ENCODE measurements at places on chromosomes 11 and 22.

- no peak for DNase-seq
Observed at GRCh38 chr11:116963813-116964212, 126.4 kb upstream of the APOA1 start.

- no peak for DNase-seq
Observed at GRCh38 chr22:42270176-42270509, 310 bp downstream of the TCF20 start.

DNA sequence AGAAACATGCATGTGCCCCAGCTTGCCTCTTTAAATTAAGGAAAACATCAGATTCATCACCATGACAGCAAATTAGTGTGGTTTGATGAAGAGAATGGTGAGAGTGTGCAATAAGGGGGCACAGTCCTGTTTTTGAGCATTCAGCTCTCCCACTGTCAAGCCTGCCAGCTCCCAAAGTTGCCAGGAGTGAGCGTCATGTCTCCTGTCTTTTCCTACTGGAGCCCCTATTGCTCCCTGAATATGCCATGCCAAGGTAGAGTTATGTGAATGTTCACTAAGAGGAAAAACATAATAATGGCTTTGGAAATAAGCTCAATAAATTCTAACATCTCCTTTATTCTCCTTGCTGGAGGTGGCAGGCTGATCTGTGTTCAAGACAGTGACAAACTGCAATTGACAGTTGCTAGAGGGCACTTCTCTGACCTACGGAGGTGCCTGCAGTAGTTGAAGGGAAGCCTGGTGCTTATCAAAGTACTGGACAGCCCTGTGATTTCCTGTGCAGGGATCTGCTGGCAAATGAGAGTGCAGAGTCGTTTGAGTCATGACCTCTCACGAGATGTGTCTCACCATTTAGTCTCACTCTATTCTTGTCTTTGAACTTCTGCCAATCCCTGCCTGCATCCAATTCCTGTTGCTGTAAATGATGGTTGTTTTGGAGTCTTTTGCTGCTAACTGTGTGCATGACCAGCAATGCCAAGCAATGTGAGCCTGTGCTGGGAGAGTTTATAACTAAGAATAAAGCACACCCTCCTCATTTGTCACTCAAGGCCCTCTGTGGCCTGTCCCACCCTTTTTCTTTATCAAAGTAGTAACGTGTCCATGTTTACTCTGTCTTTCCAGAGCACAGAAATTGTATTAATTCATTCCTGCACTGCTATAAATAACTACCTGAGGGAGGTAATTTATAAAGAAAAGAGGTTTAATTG is 34.8 kb downstream of the MRGPRX2 start:
- no peak for DNase-seq

DNA sequence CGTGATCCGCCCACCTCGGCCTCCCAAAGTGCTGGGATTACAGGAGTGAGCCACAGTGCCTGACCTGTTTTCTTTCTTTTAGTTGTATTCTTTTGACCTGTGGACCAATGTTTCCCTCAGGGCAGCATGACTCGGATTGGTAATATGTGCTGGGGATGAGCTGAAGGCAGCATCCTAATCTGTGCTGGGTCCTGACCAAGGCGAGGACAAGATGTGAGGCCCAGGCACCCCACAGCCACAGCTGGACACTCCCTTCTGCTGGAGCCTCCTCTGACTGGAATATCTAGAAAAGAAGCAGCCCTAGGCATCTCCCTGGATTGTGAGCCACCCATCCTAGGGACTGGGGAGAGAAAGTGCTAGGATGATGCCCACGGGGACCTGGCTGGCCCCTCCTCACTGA is 105.4 kb downstream of the PDE2A start:
- no peak for DNase-seq

GRCh38 chr11:129239207-129239606 is 47.1 kb upstream of the ARHGAP32 start:
- no peak for DNase-seq

DNA sequence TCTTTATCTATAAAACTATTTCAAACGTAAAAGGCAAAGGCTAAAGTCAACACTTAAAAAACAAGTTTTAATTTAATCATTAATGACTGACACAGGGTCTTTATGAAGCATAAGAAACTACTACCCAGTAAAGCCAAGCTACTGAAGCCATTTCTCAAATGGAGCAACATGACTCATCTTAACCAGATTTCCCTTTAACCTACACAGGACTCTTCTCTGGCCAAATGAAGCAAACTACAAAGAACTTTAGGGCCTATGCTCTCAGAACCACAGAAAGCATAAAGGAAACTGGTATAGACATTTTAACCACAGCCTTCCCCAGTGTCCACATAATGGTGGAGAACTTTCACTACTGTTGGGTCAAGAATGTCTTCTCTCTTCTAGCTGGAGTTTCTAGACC is 34.7 kb downstream of the ALG9 start:
- no peak for DNase-seq

GRCh38 chr11:122202161-122202950 is 86.3 kb upstream of the BLID start:
- DNase-seq: no peak

- no peak for DNase-seq
Observed at GRCh38 chr11:23236826-23237555, 376.7 kb upstream of the CCDC179 start.

DNA sequence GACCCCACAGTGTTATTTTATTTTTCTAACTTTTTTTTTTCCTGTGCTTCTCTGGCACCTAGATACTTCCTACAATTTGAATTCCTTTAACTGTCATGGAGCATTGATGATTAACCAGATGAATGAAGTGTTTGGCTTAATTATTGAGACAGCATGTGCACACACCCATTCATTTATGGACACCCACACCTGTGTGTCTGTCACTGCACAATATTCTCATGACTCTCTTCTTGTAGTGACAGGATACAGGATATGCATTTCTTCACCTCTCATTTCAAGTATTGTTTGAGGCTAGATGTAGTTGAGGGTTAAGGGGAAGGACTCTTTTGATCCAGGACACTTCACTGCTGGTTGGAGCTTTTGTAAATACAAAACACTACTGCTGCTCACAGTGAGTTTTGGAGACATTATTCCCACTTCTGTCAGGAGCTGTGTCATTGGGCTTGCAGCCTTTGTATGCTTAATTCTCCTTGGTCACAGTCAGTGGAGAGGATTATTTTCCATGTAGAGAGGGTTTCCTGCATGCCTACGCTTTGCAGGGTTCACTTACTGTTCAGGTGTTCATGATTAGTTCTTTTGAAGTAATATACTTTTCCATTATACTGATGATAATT is 33.5 kb downstream of the SPECC1L start:
- no peak for DNase-seq

GRCh38 chr11:14451825-14452224 is 47.8 kb downstream of the COPB1 start:
- no peak for DNase-seq

DNA sequence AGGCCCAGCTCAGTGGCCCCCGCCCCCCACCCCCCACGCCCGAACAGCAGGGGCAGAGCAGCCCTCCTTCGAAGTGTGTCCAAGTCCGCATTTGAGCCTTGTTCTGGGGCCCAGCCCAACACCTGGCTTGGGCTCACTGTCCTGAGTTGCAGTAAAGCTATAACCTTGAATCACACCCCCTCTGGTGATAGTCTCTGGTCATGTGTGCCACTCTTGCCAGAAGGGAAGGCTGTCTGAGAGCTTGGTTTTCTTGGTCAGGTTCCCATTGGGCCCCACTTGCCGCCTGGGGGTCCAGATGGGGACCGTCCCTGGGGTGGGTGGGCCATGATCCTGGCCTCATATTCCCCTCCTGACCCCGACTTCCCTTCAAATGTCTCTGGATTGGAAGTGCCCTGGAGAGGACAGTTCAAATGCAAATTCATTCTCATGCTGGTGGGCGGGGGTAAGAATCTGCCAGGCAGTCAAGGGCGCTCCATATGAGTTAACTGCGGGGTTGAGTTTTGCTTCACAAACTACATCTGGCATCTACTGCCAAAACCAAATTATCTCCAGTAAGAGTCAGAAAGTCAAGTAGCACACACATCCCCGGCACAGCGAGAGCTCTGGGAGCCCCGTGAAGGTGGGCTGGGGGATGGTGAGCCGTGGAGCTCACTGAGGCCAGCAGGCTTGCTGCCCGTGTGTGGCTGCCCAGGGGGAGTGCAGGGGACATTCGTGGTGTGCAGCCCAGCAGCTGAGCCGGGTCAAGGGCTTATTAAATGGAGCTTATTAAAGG is 35.7 kb downstream of the B3GAT1 start:
- DNase-seq: no peak

- DNase-seq: no peak
Observed at GRCh38 chr22:20112623-20113511, 3.0 kb upstream of the RANBP1 start.

DNA sequence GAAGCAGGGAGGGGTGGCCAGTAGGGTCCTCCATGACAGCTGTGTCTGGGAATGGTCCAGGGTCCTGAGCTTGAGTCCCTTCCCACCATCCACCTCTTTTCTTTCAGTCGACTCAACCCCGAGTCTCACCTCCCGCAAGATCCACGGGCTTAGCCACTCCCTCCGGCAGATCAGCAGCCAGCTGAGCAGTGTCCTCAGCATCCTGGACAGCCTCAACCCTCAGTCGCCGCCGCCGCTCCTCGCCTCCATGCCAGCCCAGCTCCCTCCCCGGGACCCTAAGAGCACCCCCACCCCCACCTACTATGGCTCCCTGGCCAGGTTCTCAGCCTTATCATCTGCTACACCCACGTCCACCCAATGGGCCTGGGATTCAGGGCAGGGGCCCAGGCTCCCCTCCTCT is 81.9 kb downstream of the CEP164 start:
- DNase-seq: no peak

GRCh38 chr22:40487663-40488249 is 117.4 kb downstream of the SGSM3 start:
- DNase-seq: no peak

GRCh38 chr11:81303038-81303664 is 1430.5 kb downstream of the FAM181B start:
- DNase-seq: no peak

DNA sequence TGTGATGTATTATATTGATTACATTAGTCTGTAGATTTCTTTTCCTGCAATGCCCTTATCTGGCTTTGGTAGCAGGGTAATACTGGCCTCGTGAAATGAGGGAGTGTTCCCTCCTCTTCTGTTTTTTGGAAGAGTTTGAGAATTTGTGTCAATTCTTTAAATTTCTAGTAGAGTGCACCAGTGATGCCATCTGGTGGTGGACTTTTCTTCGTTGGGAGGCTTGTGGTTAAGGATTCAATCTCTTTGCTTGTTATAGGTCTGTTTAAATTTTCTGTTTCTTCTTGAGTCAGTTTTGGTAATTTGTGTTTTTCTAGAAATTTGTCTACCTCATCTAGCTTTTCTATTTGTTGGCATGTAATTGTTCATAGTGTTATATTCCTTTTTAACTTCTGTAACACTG is 18.9 kb downstream of the SHANK3 start:
- no peak for DNase-seq

DNA sequence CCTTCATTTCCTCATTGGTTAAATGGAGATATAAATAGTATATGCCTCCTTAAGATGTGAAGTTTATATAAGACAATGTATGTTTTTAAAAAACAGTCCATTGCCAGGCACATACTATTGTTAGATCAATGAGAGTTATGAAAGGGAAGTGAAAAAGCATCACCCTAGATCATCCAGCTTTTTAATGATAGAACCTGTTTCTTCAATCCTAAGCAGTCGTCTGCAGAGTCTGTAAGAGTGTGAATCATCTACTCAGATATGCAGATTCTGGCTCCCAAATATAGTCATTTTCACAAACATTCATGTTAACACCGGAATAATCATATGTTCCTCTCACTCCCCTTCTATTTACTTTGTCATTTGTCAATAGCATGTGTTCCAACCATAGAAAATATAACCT is 65.3 kb upstream of the SLN start:
- no peak for DNase-seq

DNA sequence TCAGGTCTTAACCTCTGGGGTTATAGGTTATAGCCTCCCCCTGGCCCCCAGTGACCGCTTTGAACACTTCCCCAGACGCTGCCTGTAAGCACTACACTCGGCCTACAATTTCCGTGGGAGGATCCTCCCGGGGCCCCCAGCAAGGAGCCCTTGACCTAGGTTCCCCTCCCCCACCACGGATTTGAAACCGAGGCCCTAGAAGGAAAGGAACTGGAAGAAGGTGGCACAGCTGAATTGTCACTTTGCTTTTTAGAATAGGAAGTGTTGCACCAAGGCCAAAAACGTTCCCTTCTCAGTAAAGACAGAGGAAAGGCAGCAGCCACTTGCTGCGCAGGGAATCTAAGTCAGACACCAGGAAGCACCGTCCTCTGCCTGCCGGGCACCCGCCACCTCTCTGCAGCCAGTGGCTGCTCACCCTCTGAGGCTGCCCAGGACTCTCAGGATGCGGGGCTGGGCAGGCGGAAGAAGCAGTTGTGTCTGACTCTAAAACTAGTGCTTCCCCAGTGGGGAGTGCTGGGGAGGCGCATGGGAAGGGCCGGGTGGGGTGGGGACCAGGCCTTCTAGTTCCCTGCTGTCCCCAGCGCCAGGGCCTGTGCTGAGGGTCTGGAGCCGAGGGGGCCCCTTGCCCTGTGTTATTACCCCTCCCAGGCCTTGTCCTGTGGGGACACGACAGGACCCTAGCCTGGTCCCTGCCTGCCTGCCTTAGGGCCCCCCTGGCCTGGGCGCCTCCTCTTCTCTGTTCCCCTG is 7.9 kb upstream of the FLRT1 start:
- no peak for DNase-seq

DNA sequence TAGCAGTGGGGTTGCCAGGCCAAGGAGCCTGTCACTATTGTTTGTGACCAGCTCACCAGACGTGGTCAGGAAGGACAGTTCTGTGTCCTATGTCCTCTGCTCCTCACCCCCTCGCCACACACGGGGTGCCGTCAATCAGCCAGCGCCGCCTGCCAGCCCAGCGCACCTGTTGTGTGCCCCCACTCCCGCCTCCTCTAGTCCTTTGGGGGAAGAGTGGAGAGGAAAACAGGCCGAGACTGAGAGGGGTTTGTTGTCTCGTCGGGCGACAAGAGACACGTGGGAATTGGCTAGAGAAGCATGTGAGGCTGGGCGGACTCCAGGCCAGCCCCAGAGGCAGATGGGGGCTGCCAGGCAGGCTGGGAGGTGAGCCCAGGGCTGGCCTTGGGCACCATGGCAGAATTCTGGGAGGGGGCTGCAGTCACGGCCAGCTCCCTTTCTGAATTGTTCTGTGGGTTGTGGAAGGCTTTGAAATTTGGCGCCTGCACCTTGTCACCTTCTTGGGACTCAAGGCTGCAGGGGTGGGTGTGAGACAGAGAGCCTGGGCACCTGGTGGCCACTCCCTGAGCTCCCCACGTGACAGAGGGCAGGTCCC is 3.1 kb upstream of the KCNQ1OT1 start:
- no peak for DNase-seq

GRCh38 chr22:24429411-24430365 is 2.3 kb downstream of the ADORA2A start:
- no peak for DNase-seq

DNA sequence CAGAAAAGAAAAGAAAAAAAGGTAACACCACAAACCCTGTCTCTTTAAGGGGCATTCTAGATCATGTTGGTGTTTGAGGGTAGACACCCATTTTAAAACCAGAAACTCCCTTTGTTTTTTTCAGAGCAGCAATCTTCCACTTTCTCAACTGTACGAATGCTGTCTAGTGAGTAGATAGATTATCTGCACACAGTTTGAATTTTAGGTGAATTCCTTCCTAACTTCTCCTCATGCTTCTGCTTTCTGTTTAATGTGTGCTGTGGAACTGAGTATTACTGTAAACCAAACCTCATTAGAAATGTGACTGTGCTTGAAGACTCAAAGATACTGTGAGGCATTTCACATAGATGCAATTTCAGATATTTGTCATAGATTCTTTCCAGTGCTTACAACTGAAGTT is 102.4 kb downstream of the PRMT3 start:
- no peak for DNase-seq
